Ovary (tissue), 10 donors: ENCODE measurements at places on chromosomes 1 and 21.

- DNase-seq = no peak
Observed at GRCh38 chr1:51610637-51611036, 6.3 kb upstream of the OSBPL9 start.

DNA sequence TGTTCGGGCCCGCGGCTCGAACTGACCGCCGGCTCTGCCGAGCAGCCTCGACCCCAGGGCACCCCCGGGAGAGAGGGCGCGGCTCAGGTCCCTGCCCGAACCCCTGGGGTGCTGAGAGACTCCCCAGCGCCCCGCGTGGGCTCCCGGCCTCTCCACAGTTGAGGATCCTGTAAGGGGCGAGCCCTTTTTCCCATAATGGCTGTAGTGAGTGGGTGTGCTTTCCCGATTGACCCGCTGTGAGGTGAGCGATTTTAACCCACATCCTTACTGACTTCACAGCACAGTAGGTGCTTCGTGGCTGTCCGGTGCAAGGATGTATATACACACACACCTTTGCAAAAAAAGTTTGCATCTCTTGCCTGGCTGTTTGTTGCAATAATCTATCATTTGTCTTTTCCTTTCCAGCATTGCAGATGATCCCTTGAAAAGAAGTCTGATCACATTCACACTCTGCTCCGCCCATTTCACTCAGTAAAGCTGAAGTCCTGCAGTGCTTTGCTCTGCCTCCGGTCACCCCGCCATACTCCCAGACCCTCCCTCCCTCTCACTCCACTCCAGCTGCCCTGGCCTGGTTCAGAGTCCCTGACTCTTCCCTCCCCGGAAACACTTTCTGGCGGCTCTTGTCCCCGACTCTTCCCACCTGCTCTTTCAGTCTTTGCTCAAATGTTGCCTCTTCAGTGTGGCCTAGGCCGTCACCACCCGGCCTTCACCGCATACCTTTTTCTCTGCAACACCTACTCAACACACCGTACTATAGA lies 955 bp upstream of the UBE2G2 start:
- DNase-seq = no peak

- no peak for DNase-seq
Observed at GRCh38 chr21:20882462-20883407, 115.5 kb upstream of the NCAM2 start.

GRCh38 chr1:16235944-16236510 lies 956 bp downstream of the CPLANE2 start:
- no peak for DNase-seq

- DNase-seq = no peak
Observed at GRCh38 chr1:3243304-3243703, 174.3 kb downstream of the PRDM16 start.

GRCh38 chr1:157829711-157830110 lies 9.8 kb upstream of the FCRL1 start:
- no peak for DNase-seq

GRCh38 chr21:44947930-44948331 lies 8.1 kb downstream of the SLX9 start:
- no peak for DNase-seq

DNA sequence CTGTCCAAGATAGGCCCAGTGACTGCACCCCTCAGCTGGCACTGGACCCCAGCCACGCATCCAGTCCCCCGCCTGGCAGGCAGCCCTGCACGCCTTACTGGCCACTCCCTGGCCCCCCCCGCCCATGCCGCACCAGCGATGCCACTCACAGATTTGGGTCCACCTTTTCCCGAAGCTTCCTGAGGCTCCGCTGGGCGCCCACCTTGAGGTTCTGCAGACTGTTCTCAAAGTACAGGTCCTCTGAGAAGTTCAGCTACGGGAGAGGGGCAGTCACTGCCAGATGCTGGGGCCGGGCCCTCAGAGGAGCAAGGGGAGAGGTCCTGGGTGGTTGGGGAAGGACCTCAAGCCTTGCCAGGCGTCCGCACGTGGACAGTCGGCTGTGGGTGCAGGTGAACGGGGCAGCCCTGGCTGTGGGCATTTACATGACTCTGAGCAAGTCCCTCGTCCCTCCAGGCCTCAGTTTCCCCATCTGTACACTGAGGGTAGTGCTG lies 8.1 kb downstream of the PRXL2B start:
- DNase-seq = peak; percentile 36

GRCh38 chr21:45460011-45460565 lies 55.1 kb downstream of the COL18A1 start:
- DNase-seq = no peak

GRCh38 chr1:245131026-245131393 lies 23.8 kb upstream of the KIF26B start:
- DNase-seq = no peak

GRCh38 chr1:53627666-53628065 lies 111.3 kb downstream of the GLIS1 start:
- DNase-seq = no peak

GRCh38 chr1:219938706-219939105 lies 10.3 kb upstream of the SLC30A10 start:
- DNase-seq = no peak

DNA sequence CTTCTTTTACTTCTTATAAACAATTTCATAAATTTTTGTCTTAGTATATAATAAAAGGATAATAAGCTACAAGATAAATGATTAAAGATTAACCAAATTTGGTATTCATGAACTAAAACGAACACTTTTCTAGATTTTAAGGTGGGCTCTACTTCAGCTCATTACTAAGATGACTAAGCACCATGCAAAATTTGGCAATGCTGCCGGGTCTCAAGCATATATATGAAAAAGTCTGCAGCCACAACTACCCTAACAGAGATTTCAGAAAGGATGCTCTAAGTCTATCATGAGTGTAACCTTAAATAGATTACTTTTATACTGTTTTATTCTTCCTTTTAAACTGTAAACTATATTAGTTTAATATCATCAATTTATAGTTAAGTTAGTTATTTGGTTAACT lies 47.8 kb downstream of the BRWD1 start:
- no peak for DNase-seq

GRCh38 chr1:179142889-179143299 lies 61.0 kb downstream of the TOR3A start:
- no peak for DNase-seq

GRCh38 chr1:183859831-183860230 lies 54.9 kb downstream of the RGL1 start:
- DNase-seq = no peak

DNA sequence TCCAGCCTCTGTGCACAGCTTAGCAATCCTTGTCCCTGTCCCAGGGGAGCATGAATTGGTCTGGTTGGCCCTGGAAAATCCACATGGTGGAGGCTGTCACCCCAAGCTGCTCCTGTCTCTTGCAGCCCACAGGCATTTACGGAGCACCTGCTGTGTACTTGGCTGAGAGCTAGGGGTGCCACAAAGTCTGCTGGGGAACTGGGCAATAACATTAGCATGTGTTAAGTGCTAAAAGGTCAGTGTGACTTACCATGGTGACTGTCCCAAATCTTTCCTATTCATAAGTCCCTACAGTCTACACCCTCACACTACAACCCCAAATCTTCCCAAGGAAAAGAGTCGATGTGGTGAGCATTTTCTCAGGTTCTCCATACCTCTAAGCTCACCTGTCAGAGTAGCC lies 53.6 kb upstream of the ARTN start:
- DNase-seq = no peak

DNA sequence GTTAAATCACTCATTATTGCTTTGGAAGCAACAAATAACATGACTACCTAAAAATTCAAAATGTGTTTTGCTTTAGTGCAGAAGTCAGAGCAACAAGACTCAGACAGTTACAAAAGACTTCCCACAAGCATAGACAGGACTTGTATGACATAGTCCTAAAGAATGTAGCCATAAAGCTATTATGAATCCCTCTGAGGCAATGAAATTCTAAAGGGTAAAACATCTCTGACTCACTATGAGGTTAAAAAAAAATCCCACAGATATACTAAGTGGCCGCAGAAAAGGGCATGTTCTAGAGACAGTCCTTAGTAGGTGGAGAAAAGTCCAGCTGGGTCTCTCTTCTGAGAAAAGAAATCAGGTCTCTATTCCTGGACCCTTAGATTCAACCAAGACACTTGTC lies 4.9 kb downstream of the PRKAB2 start:
- DNase-seq = no peak

- no peak for DNase-seq
Observed at GRCh38 chr1:72066431-72066830, 215.9 kb downstream of the NEGR1 start.

DNA sequence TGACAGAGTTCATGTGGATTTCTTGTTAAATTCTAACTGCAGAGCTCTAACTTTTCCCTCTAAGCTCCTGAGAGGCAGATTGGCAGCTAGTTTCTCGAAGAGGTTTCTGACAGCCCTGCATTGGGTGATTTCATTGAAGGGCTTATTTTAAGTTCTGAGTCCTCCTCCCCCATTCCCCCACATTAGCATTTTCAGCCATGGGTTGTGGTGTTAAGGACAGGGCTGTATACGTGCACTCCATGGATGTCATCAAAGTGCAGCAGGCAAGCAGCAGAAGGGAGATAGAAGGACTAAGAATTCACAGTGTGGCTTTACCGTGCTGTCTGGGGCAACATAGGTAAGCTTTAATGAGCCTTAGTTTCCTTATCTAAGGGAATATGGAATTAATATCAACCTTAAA lies 19.0 kb downstream of the CRYZ start:
- DNase-seq = no peak

DNA sequence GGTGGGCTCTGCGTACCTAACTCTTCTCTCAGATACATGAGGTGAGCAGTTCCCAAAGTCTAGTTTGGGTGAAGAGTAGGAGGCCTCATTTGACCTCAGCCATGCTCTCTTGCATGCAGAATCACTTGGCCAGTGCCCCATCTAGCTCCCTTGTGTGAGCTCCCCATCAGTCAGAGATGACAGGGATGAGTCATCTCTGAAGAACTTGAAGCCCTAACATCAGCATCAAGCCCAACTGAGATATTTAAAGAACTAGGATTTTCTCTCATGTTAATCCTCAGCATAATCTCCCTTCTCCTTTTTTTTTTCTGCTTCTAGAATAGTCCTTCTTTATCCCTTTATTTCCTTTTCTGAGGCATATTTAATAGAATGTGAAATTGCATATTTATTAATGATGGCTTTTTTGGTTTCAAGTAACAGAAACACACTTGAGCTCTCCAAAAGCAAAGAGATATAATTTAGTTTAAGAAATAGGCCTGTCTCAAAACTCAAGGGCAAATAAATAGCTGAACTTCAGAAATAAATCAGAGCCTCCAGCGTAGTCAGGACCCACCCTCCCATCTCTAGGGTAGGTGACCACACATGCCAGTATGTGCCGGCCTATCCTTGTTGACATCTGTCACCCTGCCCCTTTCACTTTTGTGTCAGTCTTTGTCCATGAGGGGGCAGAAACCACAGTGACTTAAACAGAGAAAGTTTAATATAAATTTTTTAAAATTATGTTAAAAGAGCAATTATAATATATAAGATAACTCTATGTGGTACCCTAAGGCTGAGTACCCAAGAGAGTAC lies 112.3 kb downstream of the TSEN15 start:
- no peak for DNase-seq

DNA sequence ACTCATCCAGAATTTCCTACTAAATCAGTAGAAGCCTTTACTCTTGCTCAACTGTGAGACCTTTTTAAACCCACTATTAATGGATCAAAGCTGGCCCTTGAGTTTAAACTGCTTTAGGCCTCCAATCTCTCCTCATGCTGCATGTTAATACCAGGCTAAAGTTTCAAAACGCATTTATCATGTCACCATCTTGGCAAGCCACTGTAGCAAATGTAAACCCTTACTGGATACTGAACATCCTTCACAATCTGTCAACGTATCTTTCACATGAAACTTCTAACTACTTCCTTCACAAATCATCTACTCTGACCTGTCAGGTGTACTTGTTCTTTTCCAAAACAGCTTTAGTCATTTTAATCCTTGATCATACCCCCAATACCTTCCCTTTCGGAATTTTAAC lies 3.0 kb downstream of the PAXBP1 start:
- no peak for DNase-seq

- DNase-seq = no peak
Observed at GRCh38 chr21:46248422-46248782, 19.8 kb upstream of the LSS start.

DNA sequence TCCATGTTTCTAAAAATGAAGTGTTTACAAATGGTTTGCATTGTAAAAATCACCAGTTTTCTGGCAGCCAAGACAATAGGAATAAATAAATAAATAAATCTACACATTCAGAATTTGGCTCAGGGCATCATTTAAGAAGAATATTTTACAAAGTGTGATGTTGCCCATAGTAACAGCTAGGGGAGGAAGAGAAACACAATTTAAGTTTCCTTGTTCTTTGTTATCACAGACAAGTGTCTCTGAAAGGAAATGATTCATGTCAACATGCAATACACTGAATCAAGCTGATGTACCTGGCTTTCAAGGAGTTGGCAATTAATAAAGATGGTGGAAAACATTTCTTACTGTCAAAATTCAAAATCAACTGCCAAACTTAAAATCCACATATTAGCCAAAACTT lies 74.7 kb downstream of the LHX8 start:
- no peak for DNase-seq

- no peak for DNase-seq
Observed at GRCh38 chr1:92026806-92027205, 3.0 kb upstream of the EPHX4 start.

DNA sequence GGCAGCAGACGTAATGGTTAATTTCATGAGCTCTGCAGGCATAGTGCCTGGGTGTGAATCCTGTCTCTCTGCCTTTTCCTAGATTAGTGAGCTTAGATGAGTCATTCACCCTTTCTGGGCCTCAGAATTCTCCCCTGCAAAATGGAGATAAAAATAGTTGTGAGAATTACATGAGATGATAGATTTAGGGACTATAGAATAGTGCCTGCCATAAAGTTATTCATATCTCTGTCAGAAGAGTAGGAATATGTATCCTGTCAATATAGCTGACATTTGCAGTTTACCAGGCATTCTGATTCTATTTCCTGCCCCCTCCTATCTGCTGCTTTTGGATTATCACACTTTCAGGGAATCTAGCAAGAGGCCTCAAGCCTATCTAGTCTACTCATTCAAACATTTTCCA lies 112.0 kb downstream of the PDE4B start:
- DNase-seq = no peak

GRCh38 chr1:186983327-186983726 lies 154.6 kb downstream of the PLA2G4A start:
- no peak for DNase-seq

DNA sequence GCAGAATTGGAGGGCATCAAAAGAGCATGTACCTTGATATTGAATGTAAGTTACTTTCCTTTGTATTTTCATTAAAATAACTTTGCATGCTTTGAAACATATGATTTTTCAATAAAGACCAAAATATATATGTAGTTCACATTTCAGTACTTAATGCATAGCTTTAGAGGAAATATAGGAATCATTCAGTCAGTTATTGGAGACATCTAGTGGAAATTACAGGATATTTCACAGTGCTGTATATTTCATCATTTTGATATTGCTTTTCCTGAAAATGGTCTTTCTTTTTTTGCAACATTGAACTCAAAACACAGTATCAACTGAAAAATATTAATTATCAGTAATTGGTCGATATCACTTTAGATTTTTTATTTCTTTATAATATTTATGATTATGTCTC lies 375.8 kb downstream of the NCAM2 start:
- no peak for DNase-seq

- DNase-seq = no peak
Observed at GRCh38 chr1:161115132-161115711, 2.6 kb downstream of the PFDN2 start.

- peak; percentile 60 for DNase-seq
Observed at GRCh38 chr1:154446292-154446691, 41.1 kb downstream of the IL6R start.
